ENCODE measurements at places on chromosomes 7 and 10.

DNA sequence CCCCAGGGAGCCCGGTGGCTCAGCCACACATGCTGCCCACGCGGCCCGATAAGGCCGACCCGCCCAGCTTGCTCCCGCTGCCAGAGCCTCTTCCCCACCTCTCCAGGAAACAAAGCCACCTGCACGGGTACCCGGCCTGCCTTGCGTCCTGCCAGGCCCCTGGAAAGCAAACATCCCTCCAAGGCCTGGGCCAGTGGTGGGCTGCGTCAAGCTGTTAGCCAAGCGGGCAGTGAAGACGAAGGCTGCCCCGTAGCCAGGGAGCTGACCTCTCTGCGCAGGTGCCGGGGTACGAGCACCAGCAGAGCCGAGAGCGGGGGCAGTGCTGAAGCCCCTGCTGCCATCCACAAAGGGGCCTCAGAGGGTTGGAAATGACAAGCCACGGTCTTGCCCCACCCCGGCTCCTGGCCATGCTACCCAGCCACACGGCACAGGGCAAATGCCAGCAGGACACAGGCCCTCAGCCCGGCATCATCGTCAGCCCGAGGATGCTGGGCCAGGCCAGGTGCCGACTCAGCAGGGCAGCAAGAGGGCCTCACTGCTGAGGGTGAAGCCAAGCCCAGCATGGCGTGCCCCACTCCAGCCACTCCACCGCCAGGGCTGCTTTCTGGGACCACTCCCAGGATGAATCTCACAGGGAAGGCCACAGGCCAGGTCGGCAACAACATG, 140.0 kb downstream of the PTPRN2 start:
- DNase-seq, result no peak

- no peak for DNase-seq
Observed at GRCh38 chr7:129012641-129013040, 42.3 kb downstream of the TNPO3 start.

GRCh38 chr7:106720641-106721040, 59.7 kb upstream of the CCDC71L start:
- no peak for DNase-seq

DNA sequence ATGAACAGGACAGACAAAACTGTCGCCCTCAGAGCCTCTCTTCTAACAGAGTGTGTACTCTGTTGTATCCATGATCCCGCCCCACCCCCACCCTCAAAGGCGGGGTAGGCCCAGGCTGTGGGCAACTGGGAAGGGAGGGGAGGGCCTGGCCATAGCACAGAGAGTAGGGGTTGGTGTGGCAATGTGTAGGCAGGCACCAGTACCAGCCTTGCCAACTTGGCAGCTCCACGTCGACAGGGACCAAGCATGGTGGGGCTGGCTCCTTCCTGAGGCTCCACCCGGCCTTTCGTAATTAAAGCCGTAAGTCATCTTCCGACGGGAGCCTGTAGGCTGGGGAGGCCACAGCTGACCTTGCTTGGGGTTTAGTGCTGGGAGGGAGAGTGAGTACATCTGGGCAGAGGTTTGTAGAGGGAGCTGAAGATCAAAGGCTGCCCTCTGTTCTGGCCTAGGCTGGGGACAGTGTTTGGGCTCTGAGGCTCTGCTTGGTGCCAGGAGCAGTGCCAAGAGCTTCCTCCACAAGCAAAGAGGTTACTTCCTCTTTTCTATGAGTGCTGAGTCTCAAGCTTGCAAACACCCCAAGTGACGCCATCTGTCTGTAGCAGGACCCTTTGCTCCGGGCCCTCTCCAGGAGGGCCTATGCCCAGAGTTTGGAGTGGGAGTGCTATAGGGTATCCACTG, 121.6 kb downstream of the C10orf105 start:
- DNase-seq, result no peak

- DNase-seq, result no peak
Observed at GRCh38 chr10:57303566-57303965, 942.5 kb upstream of the ZWINT start.

DNA sequence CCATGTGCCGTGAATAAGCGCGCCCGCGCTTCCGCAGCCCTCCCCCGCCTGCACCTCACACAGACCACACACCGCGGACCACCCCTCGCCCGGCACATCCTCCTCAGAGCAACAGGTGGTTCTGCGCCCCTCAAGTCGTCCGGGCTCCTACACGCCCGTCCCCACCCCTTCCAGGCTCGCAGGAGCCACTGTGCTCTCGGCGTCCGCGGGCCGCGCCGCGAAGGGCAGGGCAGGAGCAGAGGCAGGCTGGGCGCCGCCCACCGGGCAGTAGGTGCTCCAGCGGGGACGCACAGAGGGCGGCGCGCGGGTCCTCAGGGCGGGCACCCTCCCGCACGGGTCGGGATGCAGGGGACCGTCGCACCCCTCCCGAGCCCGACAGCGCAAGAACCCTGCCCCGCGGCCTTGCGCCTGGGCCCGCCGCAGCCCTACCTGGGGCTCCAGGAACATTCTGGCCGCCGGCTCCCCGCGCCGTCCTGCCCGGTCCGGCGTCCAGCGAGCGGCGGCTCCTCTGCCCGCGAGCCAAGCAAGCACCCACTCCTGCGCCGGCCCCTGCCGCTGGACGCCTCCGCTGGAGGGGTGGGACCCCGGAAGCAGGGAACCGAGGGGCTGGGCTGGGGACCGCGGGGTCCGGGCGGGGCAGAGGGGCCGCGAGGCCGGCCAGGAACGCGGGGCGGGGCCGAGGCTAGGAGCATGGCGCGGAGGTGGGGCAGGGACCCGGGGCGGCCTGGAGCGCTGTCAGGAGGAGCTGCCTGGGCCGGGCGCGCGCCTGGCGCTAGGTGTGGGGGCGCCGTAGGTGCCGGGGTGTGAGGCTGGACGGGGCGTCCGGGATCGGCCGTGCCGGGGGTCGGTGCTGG, 37.4 kb downstream of the RASGEF1A start:
- no peak for DNase-seq

GRCh38 chr10:72027498-72027897, 60.9 kb downstream of the SPOCK2 start:
- DNase-seq, result no peak

DNA sequence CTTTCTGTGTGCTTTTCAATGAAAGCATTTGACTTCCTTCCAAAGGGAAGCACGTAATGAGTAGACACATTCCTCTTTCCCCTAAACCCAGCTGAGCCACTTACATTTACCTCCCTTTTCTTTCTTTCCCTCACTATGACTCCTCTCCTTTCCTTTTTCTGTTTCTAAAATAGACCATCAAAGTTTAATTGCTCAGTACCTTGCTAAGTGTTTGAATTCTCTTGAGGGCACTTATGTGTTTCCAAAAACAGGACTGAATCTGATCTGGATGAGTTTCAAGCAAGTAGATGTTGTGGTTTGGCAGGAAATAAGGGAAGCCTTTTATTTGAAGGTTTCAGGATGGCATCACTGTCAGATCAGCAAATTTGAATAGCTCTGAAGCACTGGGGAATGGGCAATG, 396.2 kb downstream of the REEP3 start:
- DNase-seq, result no peak

DNA sequence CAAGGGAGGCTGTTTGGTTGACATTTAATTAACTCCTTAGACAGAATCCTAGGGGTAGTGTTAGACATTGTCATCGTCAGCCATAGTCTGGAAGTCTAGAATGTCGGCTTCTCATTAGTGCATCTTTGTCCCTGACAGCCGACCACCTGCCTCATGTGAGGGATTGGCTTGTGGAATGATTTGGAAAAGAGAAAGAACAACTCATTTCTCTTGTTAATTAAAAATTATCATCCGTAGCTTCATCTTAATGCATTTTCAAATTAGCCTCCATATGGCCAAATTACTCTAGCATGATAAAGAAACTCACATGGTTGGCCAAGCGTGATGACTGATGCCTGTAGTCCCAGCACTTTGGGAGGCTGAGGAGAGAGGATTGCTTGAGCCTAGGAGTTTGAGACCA, 97.7 kb upstream of the PARD3 start:
- no peak for DNase-seq

- DNase-seq, result no peak
Observed at GRCh38 chr7:16985621-16986020, 103.8 kb upstream of the AGR3 start.

DNA sequence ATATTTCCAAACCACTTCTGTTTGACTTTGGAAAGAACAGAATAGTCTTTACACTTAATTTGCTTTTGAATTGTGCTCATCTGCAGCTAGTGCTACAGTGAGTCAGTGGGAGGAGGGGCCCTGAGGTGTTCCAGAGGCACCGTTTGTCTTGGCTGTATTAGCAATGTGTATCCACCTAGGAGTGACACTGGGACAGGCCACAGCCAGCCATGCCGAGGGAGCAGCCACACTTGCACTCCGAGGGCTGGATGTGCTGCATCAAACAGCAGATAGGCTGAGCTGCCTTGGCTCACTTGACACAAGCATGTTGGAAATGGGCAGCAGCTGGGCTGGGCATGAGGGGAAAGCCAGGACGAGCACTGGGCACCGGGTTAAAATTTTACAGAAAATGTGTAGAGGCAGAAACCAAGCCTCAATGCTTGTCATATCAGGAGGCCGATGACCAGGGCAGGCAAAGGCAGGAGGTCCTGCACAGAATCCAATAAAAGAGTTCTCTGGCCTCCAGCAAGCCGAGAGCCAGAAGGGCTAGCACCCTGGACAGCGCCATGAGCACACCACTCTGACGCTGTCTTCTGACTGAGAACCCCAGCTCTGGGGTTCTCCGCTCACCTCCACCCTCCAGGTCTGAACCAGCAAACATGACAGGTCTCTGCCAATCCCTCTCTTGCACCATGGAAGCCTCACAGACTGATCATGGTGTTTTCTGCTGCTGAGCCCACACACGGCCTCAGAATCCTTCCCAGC, 163.3 kb downstream of the GRID1 start:
- DNase-seq, result no peak

- no peak for DNase-seq
Observed at GRCh38 chr10:35446439-35446838, 110.1 kb downstream of the CCNY start.

DNA sequence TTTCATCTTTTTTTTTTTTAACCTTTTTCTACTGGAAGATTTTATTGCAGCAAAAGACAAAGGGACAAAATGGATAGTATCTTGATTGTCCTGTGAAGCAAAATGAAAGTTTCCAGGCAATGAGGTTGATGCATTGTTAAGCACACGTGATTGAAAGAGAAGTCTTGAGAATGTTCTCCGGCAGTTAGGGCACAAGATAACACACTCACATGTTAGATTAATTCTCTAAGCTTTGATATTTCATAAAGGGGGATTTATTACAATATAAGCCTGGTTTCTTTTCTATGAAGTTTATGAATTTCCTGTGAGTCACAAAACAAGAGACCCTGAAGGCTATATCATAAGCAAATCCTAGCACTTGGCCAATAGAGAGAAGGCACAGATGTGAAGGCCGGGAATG, 93.4 kb upstream of the ARMC3 start:
- no peak for DNase-seq

GRCh38 chr10:89653410-89653869, 8.4 kb upstream of the PANK1 start:
- DNase-seq, result peak; percentile 47

- DNase-seq, result no peak
Observed at GRCh38 chr10:80064120-80064886, 14.2 kb upstream of the TMEM254 start.

DNA sequence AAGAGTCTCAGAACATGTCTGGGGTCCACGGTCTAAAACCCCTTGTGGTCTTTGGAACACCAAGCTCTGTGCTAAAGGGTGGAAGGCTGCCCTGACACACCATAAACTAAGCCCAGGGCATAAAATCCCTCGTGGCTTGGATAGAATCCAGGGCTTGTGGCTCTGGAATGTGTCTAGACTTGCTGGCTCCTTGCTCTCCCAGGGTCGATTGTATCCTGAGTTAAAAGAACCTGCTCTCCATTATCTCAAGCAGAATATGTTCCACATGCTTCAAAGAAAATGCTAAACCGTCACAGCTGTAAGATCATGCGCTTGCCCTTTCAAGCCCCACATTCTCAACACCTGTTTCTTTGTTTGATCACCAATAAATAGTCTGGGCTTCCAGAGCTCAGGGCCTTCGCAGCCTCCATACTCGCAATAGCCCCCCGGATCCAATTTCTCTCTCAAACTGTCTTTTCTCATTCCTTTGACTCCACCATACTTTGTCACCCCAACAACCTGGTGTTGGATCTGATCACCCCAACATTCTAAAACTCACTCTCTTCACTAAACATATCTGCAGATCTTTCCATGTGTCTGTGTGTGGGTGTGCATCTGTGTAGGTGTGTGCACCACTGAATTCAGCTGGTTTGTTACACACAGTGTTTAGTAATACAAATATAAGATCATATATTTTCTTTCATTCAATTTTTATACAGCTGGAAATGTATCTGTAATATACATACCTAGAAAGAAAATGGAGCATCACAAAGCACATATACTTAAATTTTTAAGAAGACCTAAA, 238.5 kb downstream of the ZMYND11 start:
- peak; percentile 56 for DNase-seq

DNA sequence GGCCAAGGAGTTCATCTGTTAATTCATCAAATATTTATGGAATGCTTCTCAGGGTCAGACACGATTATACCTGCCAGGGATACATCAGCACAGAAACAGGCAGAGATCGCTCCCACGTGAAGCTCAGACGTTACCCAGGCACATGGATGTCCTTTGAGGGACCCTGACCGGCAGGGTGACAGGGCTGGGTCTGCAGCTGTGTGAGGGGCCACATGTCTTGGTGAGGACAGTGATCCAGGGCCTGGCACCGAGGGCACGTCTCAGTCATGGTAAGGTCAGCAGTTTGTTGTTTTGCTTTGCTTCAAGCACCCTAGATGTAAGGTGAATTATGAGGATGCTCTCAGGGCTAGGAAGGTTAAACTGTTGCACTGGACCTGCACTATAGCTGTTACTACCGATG, 227.9 kb downstream of the WDR37 start:
- no peak for DNase-seq

DNA sequence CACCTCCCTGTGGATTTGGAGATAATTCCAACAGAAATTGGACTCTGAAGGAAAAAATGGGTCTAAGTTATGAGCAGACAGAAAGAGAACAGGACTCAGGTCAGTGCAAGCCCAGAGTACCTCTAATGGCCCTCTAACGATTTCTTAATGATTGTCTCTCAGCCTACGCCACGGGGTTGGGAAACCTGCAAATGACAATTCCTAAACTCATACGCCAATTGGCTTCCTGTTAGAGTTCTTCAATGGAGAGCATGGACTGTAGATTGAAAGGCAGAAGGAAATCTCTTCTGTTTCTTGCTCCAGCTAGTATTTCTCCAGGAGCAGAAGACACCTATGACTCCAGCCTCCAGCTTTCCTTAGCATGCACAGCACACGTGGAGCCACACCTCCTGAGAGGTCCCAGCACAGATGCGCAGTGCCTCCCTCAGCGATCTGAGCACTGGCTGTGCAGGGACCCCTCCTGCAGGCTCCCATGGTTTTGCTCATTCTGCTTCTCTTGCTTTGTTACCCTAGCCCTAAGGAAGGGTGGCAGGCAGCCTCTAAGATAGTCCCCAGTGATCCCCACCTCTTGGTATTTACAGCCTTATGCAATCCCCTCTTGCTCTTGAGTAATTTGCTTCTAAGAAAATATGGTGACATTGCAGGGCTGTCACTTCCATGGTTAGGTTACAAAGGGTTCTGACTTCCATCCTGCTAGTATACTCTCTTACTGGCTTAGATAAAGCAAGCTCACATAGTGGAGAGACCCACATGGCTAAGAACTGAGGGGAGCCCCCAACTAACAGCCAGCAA, 30.1 kb downstream of the DENND11 start:
- DNase-seq, result no peak

Measured in fibroblast of skin of left quadriceps (primary cell).